Activated CD8-positive, alpha-beta memory T cell treated with anti-CD3 and anti-CD28 coated beads for 1 hour (primary cell): ENCODE measurements at places on chromosomes 6 and 20.

GRCh38 chr6:18209539-18210197 is 54.4 kb downstream of the KDM1B start:
- DNase-seq = no peak

DNA sequence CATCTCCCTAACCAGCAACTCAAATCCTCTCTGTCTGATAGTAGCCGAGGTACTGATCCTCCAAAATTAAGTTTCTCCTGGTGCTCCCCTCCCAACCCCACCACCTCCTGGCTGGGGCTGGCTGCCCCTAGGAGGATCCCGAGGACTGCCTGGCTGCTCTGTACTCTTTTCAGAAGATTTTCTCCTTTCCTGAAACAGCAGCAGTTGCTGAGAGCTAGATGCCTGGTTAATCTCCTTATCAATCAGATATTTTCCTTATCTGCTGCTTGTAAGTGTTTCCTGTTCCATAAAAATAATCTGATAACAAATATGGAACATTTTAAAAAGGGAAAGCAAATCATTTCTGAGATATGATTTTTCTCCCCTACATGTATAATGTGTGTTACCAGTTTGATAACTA is 52.8 kb downstream of the ZMYND8 start:
- no peak for DNase-seq

GRCh38 chr6:129593233-129593564 is 116.8 kb downstream of the ARHGAP18 start:
- DNase-seq = no peak

DNA sequence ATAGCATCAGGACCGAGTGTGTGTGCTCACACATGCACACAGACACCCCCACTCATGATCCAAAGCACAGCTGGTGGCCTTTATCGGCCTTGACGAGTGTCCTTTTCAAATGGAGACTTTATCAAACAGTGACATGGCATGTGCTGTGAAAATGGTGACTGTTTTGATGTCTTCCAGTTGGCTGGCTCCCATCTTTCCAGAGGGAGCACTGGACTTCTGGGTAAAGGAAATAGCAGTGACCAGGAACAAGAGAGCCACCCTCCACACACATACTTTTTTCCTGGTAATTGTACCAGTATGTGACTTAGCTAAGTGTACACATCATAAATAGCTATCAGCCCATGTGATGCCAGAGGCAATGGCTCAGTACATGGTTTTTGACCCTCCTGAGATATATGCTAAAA is 52.7 kb downstream of the ZDHHC14 start:
- DNase-seq = no peak

DNA sequence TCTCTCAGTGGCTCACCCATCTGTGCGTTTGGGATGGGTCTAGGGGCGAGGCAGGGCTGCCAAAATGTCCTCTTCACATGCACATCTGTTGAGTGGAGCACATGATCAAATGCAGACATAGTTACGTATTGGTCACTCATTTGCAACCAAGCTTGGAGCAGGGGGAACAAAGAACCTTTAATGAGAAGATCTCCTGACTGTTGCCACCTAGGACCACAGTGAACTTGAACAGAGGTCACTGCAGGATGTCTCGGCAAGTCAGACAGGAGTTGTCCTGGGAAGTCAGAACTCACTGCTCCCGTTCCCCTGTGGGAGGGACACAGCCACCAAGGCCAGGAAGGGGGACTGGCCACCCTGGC is 73.4 kb downstream of the SSR1 start:
- DNase-seq = no peak

DNA sequence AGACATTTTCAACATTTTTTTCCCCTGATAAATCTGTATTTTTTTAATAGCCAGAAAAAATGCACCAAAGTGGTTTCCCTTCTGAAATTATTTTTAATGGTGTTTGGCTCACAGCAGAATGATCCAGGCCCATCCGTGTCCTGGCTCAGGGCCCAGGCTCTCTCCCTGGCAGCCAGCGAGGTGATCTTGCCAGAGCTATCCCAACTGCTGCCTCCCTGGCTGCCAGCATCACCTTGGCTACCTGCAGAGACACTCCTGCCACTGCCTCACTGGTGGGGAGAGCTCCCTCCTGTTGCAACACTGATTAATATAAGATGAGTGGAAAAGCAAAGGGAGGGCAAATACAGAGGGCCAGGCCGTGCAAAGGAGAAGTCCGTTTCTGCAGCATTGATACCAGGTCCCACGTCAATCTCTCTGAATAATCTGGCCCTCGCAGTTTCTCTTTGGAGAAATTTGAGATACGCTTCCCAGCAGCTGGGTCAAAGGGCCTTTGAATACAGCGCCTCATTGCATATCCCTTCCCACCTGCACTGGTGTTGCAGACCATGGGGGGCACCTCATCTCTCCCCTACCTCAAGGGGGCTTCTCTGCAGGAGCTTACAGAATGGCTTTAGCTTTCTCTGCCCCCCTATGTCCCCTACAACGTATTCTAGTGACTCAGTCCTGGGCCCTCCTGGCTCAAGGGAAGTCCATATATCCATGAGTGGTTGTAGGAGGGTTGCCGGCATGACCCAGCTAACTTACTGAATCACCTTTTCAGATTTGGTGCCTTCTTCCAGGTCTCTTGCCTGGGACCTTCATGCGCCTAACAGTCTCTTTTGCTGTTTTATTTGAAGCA is 12.8 kb upstream of the DSTN start:
- DNase-seq = no peak

DNA sequence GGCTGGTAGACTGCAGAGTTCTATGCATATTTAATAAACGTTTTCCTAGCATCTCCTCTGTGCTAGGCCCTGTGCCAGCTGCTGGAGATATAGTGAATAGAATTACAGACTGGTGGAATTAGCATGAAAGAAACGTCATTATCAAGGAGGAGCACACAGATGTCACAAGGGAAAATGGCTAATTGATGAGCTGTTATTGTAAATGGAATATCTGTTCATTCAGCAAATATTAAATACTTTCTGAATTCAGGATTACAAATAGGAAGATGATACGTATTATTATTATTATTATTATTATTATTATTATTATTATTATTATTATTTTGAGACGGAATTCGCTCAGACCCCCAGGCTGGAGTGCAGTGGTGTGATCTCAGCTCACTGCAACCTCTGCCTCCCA is 1.2 kb downstream of the AAR2 start:
- no peak for DNase-seq

- DNase-seq = no peak
Measured at GRCh38 chr6:25312703-25313102, 33.5 kb downstream of the CARMIL1 start.

GRCh38 chr20:17704589-17705317 is 5.0 kb downstream of the BANF2 start:
- no peak for DNase-seq

- DNase-seq = no peak
Measured at GRCh38 chr6:57162516-57162915, 9.6 kb upstream of the BAG2 start.

DNA sequence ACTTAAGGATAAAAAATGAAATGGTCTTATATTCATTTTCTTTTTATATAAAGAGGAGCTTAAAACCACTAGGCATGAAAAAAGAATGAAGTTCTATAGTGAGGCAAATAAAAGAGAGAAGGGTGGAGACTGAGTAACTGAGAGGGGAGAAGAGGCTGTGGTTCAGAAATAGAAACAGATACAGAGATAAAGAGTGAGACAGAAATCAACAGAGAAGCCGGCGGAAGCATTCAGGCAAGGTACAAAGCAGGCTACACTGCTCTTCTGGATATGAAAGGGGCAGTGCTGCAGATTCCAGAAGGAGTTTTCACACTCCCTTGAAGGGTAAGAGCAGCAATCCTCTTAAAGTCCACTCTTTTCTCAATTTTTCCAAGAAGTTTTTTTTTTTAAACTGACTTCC is 29.9 kb downstream of the NFATC2 start:
- no peak for DNase-seq

GRCh38 chr6:117739869-117740268 is 64.6 kb downstream of the NUS1 start:
- DNase-seq = no peak

DNA sequence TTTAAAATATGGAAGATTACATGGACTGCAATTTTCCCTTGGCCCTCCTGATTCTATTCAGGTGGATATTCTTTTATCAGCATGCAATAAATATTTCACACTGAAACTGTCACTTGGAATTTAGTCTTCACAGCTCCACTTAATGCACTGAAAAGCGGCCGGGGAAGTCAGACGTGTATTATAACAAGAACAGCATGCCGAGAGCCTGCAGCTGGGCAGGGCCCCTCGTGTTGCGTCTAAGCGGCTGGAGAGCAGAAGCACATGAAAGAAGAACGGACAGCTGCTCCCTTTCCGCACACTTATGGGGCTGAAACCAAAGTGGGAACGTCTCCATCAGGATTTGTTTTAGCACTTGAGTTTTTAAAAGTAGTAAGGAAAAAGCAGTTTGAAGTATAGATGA is 57.2 kb downstream of the LYRM4 start:
- DNase-seq = no peak

DNA sequence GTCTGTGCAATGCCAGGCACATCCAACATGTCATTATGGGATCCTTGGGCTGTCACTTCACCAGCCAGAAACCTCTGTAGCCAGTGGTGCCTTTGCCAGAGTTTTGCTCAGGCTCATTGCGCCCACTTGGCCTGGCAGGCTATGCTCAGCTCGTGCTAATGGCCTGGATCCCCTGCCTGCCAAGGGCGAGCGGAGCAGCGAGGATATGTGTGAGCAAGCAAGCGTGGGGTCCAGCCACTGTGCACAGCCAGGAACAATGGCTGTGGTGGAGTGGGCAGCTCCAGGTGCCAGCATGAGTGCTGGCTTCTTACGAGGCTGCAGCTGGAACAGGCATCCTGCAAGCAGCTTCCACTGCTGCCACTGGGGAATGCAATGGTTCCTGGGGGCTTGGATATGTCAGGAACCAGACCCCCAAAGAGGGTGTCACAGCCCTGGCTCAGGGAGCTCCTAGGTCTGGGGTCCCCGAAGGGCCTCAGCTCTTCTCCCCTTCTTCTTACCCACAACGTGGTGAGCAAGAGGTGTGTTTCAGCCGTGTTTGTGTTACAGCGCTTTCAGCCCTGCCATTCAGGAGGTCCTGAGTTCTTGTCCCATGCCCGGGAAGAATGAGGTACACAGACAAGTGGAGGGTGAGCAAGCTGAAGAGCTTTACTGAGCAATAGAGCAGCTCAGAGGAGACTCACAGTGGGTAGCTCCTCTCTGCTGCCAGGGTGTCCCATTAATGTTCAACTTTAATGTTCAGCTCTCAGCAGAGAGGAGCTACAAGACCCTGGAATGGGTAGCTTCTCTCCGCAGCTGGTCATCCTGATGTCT is 22.3 kb upstream of the TOP1 start:
- no peak for DNase-seq

DNA sequence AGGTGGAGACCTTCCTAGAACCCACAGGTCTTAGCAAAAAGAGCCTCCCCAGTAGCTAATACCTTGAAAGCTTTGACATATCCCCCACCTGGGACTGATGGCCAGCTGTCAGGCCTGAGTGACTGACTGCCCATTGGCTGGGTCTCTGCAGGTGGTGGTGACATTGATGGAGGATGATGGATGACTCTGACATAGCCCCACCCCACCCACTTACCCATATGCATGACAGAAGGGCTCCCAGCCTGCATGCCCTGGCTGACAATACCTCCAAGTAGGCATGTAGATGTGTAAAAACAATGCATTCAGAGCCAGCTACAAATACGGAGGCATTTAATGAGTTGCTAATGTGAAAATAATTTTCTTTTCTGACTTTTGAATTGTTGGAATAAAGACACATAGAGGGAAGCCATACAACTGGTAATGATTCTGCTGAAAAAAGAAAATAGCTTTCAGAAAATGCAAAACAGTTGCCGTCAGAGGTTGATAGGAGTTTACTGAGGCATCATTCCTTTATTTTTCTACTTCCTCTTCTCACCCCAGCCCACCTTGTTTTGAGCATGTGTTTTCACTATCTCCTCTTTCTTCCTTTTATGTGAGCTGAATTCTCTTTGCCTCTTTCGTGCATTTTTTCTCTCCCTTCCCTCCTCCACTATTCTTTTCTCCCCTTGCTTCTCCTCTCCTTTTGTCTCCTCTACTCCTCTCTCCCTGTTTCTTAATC is 70.6 kb downstream of the OLIG3 start:
- no peak for DNase-seq

DNA sequence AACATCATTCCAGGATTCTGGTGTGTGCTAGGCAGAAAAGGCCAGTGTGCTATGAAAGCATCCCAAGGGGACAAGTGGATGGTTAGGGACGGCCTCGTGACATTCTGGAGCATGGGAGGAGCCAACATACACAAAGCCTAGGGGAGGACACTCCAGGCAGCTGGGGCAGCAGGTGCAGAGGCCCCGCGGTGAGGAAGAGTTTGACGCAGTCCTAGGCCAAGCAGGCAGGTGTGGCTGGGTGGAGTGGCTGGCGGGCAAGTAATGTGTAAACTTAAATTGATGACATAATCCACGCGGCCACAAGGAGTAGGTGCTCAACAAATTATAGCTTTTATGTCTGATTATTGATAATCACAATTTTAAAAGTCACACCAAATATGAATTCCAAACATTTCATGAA is 93.6 kb downstream of the TMEM242 start:
- DNase-seq = no peak

DNA sequence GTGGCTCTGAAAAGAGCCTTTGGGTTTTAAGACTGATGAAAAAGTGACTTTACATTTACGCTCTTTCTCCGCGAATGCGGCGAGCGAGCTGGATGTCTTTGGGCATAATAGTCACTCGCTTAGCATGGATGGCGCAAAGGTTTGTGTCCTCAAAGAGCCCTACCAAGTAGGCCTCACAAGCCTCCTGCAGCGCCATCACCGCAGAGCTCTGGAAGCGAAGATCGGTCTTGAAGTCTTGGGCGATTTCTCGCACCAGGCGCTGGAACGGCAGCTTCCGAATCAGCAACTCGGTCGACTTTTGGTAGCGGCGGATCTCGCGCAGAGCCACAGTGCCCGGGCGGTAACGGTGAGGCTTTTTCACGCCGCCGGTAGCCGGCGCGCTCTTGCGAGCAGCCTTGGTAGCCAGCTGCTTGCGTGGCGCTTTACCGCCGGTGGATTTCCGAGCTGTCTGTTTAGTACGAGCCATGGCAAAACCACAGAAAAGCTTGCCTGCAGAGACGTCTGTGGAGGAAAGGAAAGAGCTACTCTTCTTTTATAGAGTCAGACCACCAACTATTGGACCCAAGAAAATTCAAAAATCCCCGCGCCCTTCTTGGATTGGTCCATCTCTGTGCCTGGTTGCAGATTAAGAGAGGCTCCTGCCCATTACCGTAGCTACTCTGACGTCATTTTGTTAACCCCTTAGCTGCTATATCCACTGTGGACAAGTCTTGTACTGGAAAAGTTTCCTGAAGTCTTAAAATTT is 55.5 kb upstream of the HFE start:
- DNase-seq = no peak

DNA sequence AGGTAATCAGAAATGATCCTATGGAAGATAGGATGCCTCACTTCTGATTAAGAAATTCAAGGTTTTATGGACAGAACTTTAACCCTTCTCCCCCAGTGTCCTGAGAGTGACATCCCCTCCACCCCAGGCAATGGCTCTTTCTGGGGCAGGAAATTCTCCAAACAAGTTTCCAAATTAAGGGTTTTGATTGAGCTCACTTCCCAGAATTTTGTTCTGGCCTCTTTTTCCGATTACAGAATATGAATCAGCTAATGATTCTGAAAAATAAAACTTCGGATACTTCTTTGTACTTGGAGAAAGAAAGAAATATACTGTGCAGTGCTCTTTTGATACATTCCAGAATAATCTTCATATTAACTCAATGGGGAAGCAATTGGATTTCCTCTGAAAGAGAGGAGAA is 32.8 kb upstream of the TASP1 start:
- DNase-seq = no peak

- DNase-seq = no peak
Measured at GRCh38 chr20:15056246-15056645, 718.8 kb upstream of the FLRT3 start.
